ENCODE measurements at places on chromosomes 3 and 15.

DNA sequence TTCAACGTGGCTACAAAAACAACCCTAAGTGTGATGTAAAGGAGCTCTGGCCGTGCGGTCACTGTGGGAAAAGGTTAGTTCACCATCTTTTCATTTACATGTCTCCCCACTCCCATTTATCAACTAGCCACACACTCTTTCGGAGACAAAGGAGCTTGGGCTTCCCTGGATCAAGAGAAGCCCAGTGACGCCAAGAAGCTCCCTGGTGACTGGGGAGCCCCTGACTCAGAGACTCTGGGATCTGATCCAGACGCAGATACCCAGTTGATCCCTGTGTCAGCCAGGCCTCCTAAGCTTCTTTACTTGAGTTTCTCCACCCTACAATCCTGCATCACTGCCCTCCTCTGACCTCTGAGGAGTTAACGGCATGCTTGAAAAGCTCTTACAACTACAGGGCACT lies 43.9 kb downstream of the HEG1 start:
- no peak for DNase-seq

GRCh38 chr15:57118013-57118799 lies 199.8 kb downstream of the TCF12 start:
- no peak for DNase-seq

GRCh38 chr3:197117114-197117513 lies 87.5 kb upstream of the MELTF start:
- no peak for DNase-seq

DNA sequence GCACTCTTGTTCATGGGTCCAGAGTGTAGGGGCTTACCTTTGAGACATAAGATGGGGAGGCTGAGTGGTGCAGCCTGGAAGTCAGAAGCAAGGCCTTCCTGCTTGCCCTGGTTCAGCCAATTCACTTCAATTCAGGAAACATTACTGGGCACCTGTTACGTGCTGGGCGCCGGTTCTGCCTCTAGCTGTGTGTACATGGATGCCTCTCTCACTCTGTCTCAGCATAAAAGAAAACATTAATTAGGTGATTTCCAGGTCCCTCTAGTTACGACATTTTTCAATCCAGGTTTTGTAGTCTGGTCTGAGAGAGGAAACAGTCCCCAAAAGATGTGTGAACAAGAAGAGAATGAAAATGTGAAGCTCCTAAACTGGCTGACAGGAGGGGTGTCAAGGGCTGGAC lies 1.2 kb downstream of the RTP1 start:
- DNase-seq: no peak

DNA sequence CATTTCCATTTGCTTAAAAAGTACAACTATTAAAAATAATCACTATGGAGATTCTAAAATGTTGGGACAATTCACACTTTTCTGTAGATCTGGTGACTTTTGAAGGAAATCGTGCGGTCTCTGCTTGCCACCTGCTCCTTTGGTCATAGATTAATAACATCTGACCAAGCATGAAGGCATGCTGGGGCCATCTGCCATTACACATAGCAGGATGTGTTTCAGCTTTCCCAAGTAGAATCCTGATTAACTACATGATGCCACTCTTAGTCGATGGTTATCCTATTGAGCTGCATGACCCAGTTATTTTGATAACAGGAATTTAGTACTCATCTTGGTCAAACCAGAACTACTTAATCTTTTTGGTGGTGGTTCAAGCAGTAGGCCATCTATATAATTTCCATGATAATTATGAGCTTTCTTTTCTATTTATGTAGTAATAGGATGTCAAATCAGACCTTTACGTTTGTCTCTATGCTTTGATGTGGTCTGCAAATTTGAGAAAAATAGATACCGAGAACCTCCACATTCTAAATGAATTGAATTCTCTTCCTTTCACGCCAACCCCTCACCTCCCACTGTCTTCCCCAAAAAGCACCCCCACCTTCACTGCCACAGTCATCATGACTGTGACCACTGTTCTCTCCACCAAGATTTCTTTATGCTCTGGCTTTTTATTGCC lies 158.1 kb downstream of the DIPK2A start:
- DNase-seq: no peak

GRCh38 chr15:39587096-39587721 lies 6.3 kb downstream of the THBS1 start:
- no peak for DNase-seq

All from left kidney (tissue), 8 donors.